ENCODE measurements at places on chromosomes 7 and 10.

DNA sequence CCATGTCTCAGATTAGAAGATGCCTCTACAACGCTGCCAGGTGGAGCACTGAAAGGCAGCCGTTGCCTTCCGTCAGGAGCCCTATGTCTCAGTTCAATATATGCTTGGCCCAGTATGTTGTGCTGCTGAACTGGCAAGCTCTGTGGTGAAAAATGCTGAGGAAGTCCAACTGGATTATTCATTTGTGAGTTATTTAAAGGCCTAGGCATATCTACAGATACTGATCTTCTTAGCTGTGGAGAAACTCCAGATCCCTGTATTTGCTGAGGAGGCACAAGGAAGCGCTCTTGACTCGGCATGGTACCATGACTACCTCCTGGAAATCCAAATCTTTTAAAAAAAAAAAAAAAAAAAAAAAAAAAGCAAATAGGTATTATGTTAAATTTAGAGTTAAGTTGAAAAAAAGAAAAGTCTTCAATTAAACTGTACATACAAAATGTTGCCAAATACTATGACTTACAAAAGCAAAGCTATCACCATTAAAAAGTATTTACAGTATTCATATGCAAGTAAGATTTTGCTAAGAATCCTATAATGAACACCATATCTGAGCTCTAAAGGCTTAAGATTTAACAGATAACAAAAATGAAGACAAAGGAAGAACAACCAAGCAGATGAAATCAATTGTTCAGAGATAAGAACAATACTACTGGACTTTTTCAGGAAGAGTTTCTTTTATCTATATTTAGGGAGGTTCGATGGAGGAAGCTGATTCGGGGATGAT is 152.4 kb downstream of the GALNT11 start:
- DNase-seq, result peak; percentile 23

DNA sequence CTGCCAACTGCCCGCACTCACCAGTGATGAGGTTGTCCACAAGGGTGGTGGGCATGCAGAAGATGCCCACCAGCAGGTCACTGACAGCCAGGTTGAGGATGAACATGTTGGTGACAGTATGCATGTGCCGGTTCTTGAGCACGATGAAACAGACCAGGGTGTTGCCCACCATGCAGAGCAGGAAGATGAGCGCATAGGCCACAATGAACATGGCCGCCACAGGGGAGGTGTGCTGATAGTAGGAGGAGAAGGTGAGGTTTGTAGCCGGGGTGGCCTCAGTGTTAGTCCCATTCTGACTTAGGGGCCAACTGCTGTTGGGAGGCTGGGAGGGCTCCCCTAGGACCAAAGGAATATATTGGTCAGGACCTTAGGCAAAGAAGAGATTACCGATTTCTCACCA is 17.7 kb downstream of the NPFFR1 start:
- DNase-seq, result no peak

GRCh38 chr7:69630292-69630691 is 32.0 kb downstream of the AUTS2 start:
- DNase-seq, result peak; percentile 16

- DNase-seq, result no peak
These were observed 99.6 kb upstream of the LYZL1 start for GRCh38 chr10:29189256-29189655.

GRCh38 chr7:128154504-128154903 is 86.6 kb upstream of the LEP start:
- no peak for DNase-seq

GRCh38 chr7:66039094-66039670 is 36.4 kb upstream of the ASL start:
- no peak for DNase-seq

GRCh38 chr10:19488592-19489280 is 327.5 kb upstream of the PLXDC2 start:
- DNase-seq, result no peak

GRCh38 chr10:28431139-28431538 is 101.8 kb upstream of the WAC start:
- DNase-seq, result no peak

- no peak for DNase-seq
These were observed 7.6 kb upstream of the TMEM236 start for GRCh38 chr10:17744341-17744861.

GRCh38 chr10:79318369-79318768 is 28.9 kb upstream of the PPIF start:
- DNase-seq, result no peak

DNA sequence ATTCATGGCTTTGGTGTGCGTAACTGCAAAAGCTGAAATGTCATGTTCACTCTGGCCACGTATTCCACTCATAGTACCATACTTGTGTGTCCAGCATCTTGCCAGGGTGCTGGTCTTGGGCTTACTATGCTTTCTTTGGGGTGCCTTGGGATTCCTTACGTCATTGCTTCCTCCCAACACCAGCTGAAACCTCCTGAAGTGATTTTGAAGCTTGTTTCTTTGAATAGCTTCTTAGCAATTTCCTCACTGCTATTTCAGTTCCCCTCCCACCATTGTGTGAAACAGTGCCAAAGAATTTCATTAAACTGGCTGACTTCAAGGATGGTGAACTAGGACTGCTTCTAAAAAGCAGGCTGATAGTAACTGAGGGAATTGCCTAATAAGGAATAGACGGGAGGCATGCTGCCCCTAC is 36.9 kb downstream of the ENTPD1 start:
- peak; percentile 72 for DNase-seq

GRCh38 chr7:116582164-116582732 is 57.4 kb downstream of the CAV1 start:
- DNase-seq, result peak; percentile 74

GRCh38 chr7:20561908-20562307 is 53.6 kb upstream of the ABCB5 start:
- no peak for DNase-seq

All from IMR-90 (cell line).